Natural killer cell treated with Interleukin-12 subunit alpha and Interleukin-12 subunit beta and Interleukin-15 and Interleukin-18, amount 100 ng/mL, for 72 hours (primary cell): ENCODE measurements at places on chromosomes 2 and 18.

- no peak for DNase-seq
- H3K4me3 ChIP-seq: no peak overlapping the region
- no peaks in the 10 kb centered on the region for H3K36me3 ChIP-seq
- H3K4me1 ChIP-seq: no peaks in the 10 kb centered on the region
- no peak overlapping the region for H3K27ac ChIP-seq
- no peaks in the 10 kb centered on the region for H3K27me3 ChIP-seq
Observed at GRCh38 chr18:56185126-56185525, 453.3 kb downstream of the TXNL1 start.

DNA sequence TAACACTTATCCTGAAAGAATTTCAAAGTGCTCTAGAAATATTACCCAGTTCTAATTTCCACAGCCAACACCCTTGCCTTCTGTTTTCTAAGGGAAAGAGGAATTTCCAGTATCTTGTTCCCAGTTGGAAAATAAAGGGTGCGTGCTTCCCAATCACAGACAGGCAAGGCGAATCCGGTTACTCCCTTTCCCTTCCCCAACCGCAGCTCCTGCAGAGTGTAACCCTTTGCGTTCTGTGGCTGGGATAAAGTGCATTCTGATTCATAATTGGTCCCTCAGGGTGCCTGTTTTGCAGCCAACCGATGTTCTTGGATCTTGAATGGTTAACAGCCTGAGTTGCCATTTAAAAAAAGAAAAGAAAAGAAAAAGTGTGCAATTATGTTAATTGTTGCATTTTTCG, 40.6 kb upstream of the PGAP1 start:
- H3K36me3 ChIP-seq: peaks cover 5% of the 10 kb centered on the region
- peaks cover 18% of the 10 kb centered on the region for H3K4me1 ChIP-seq
- no peak for DNase-seq
- no peak overlapping the region for H3K4me3 ChIP-seq
- H3K27ac ChIP-seq: peak overlapping the region; percentile 11
- H3K27me3 ChIP-seq: no peaks in the 10 kb centered on the region

DNA sequence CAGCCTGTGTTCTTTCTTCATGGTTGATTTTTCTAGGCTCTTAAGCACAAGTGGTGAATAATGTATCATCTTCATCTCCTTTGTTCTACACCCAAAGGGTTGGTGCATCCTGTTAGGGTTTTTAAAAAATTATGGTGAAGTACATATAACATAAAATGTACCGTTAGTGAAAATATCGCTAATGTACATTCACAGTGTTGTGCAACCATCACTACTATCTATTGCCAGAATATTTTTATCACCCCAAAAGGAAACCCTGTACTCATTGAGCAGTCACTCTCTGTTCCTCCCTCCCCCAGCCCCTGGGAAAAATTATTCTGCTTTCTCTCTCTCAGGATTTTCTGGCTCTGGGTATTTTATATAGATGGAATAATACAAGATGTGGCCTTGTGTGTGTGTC, 98.5 kb downstream of the PRKCE start:
- no peaks in the 10 kb centered on the region for H3K27me3 ChIP-seq
- DNase-seq: no peak
- H3K27ac ChIP-seq: no peak overlapping the region
- H3K4me3 ChIP-seq: no peak overlapping the region
- H3K4me1 ChIP-seq: peaks cover 15% of the 10 kb centered on the region
- H3K36me3 ChIP-seq: peaks cover 9% of the 10 kb centered on the region

DNA sequence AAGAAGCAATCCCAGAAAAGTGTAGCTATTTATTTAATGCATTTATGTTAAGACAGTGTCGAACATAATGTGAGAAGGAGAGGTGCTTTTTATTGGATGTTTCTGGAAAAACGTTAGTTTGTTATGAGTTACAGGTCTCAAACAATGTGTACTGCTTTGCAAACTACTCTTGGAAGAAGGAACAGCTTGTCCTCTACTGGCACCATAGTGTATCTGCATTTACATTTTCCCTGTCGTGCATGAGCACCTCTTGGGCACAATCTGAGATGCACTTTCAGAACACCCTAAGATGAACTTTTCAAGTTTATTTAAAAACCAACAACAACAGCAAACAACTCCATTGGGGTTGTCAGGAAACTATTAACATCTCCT, 22.8 kb downstream of the CCNYL1 start:
- no peaks in the 10 kb centered on the region for H3K36me3 ChIP-seq
- H3K4me3 ChIP-seq: no peak overlapping the region
- H3K27me3 ChIP-seq: no peaks in the 10 kb centered on the region
- H3K27ac ChIP-seq: no peak overlapping the region
- H3K4me1 ChIP-seq: no peaks in the 10 kb centered on the region

GRCh38 chr2:69525261-69525660, 88.0 kb upstream of the NFU1 start:
- H3K4me1 ChIP-seq: peaks cover 3% of the 10 kb centered on the region
- H3K27ac ChIP-seq: no peak overlapping the region
- no peak overlapping the region for H3K4me3 ChIP-seq

DNA sequence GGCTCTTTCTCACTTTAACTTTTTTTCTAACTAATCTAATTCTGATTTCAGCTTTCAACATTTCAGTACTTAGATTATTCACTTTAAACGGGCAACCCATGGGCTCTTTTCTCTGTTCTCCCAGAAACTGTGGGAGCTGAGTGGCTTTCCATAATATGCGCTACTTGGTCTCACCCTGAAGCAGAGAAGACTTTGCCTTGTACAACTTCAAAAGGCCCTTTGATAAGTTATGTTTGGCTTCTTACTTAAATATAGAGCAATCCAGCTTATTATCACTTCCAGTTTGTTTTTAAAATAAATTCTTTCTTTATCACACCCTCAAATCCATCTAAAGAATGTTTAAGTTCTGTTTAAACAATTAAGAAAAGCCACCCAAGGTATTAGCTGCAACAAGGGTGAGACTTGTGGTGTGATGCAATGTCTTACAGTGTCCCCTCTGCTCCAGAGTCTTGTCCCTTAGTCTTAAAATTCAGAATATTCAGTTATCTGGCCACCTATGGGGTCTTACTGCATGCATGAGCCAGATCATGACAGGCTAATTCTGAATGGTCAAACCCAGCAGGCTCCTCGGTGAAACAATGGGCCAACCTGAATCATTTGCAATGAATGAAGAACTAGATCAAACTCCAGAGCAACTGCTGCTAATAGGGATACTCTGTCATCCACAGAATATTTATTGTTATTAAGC, 38.8 kb downstream of the GCG start:
- H3K36me3 ChIP-seq: peaks cover 11% of the 10 kb centered on the region
- H3K27me3 ChIP-seq: no peaks in the 10 kb centered on the region
- no peak overlapping the region for H3K4me3 ChIP-seq
- no peak for DNase-seq
- H3K4me1 ChIP-seq: peaks cover 20% of the 10 kb centered on the region

GRCh38 chr2:186256540-186256939, 229.5 kb upstream of the ZC3H15 start:
- no peak overlapping the region for H3K27ac ChIP-seq
- H3K27me3 ChIP-seq: no peaks in the 10 kb centered on the region
- H3K4me3 ChIP-seq: no peak overlapping the region
- H3K4me1 ChIP-seq: no peaks in the 10 kb centered on the region
- no peaks in the 10 kb centered on the region for H3K36me3 ChIP-seq

GRCh38 chr2:26542194-26542455, 64.2 kb upstream of the OTOF start:
- H3K27me3 ChIP-seq: peaks cover 15% of the 10 kb centered on the region
- no peaks in the 10 kb centered on the region for H3K4me1 ChIP-seq
- H3K27ac ChIP-seq: no peak overlapping the region
- H3K36me3 ChIP-seq: no peaks in the 10 kb centered on the region

DNA sequence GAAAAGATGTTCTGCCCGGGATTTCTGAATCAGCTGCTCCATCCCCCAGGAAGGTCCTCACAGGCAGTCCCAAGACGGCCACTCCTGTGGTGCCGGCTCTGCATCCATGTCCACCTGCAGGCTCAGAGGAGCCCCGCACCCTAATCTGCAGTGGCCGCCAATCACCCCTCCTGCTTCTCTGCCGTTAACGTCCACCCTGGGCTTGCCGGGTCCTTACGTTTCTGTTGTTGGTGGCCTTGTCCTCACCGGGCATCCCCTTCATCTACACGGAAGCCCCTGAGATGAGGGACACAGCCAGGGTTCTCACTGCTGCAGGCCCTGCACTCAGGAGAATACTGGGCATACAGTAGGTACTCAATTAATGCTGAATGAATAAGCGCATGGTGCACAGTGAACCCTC, 131.5 kb upstream of the SNTG2 start:
- no peaks in the 10 kb centered on the region for H3K4me1 ChIP-seq
- DNase-seq: no peak
- H3K27ac ChIP-seq: no peak overlapping the region
- H3K36me3 ChIP-seq: no peaks in the 10 kb centered on the region
- no peaks in the 10 kb centered on the region for H3K27me3 ChIP-seq

- H3K36me3 ChIP-seq: no peaks in the 10 kb centered on the region
- peaks cover 8% of the 10 kb centered on the region for H3K27me3 ChIP-seq
- no peak for DNase-seq
- no peak overlapping the region for H3K27ac ChIP-seq
- no peaks in the 10 kb centered on the region for H3K4me1 ChIP-seq
Observed at GRCh38 chr2:26617588-26618083, 23.5 kb downstream of the CIB4 start.

GRCh38 chr2:223460774-223461211, 141.4 kb downstream of the SCG2 start:
- no peak overlapping the region for H3K4me3 ChIP-seq
- no peak for DNase-seq
- no peaks in the 10 kb centered on the region for H3K36me3 ChIP-seq

GRCh38 chr2:128820452-128820851, 501.8 kb upstream of the HS6ST1 start:
- no peak overlapping the region for H3K4me3 ChIP-seq
- no peak for DNase-seq
- no peak overlapping the region for H3K27ac ChIP-seq
- no peaks in the 10 kb centered on the region for H3K36me3 ChIP-seq

- peak overlapping the region; percentile 23 for H3K4me3 ChIP-seq
- no peak for DNase-seq
- H3K4me1 ChIP-seq: peaks cover 69% of the 10 kb centered on the region
- peak overlapping the region; percentile 85 for H3K27ac ChIP-seq
- H3K36me3 ChIP-seq: peaks cover 25% of the 10 kb centered on the region
Observed at GRCh38 chr18:63140038-63140450, 179.5 kb downstream of the BCL2 start.

DNA sequence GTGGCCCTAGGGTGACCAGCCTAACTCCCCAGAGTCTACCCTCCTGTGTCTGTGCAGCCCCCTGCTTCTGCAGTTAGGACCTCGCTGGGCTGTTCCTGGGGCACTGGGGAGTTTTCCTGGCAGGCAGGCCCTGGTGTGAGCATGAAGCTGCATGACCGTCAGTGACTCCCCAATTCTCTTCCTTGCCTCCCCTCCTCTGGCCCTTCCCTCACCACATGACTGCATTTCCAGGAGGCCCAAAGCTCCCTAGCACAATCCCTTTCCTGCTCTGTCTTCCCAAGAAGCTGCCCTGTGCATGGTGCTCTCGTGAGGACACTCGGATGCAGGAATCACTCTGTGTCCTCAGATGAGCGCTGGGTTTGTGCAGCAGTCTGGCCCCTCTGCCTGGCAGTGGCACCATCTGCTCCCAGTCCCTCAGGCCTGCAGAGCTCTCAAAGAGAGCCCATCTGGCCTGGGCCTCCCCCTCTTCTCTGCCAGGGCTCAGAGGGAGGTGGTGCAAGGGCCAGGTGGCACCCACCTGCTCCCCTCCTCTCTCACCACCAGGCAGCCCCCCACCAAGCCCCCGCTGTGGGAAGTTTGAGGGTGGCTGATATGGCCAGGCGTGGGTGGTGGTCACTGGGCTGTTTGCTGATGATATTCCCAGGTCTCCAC, 125.6 kb upstream of the HS6ST1 start:
- H3K36me3 ChIP-seq: no peaks in the 10 kb centered on the region
- no peak overlapping the region for H3K4me3 ChIP-seq
- peak; percentile 58 for DNase-seq
- no peaks in the 10 kb centered on the region for H3K4me1 ChIP-seq

- H3K4me3 ChIP-seq: no peak overlapping the region
- H3K27me3 ChIP-seq: no peaks in the 10 kb centered on the region
- H3K27ac ChIP-seq: no peak overlapping the region
- no peaks in the 10 kb centered on the region for H3K36me3 ChIP-seq
- DNase-seq: no peak
Observed at GRCh38 chr2:40369267-40370006, 82.5 kb downstream of the SLC8A1 start.

DNA sequence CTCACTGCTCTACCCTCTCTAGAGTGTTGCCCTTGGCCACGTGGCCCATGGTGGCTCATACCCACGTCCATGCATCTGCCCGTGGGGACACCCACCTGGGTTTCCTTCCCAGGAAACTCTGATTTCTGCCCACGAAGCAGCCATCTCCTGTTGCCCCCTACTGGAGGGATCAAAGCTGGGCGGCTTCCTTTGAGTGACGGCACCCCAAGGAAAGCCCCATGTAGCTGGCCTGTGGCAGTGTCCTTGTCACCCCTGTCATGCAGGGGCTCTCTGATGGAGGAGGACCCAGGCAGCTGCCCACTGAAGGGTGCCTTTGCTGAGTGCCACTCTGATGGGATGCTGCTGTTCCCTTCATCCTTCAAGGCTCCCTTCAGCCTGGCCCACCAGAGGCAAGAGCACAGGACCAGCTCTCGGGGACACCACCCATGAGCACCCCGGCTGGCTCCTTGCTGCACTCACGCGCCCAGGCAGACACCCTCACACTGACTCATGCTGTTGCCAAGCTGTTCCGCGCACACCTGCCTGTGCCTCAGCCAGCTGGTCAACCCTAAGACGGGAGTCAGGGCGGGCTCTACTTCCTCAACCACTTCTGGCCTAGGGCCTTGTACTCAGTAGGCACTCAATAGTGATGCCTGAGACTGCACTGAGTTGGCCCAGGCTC, 101.1 kb downstream of the CTIF start:
- peak; percentile 41 for DNase-seq
- no peaks in the 10 kb centered on the region for H3K27me3 ChIP-seq
- H3K4me3 ChIP-seq: no peak overlapping the region
- H3K27ac ChIP-seq: no peak overlapping the region
- H3K36me3 ChIP-seq: no peaks in the 10 kb centered on the region

DNA sequence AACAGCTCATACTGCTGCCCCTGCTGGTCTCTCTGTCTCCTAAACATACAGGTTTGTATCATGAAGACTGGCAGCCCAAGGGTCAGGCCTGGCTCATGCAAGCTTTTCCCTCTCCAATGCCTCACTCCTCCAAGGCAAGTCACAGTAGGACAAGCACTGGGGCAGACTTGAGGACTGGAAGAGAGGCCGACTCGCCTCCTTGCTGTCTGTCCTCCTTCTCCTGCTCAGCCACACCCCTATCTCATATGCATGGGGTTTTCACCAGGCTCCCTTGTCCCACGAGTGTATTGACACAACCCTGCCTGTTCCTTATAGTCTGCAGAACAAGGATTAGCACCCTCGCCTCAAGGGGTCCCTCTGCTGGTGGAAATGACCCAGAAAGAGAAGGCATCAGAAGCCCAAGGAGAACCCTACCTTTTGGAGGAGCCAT, 223.7 kb downstream of the SOX11 start:
- no peak overlapping the region for H3K4me3 ChIP-seq
- H3K36me3 ChIP-seq: no peaks in the 10 kb centered on the region
- H3K27me3 ChIP-seq: no peaks in the 10 kb centered on the region
- no peak for DNase-seq
